ENCODE measurements at places on chromosomes 4 and X.
A peak's percentile ranks its signal among the peaks of the same experiment; 100 is the strongest.

- no peak for DNase-seq
Observed at GRCh38 chr4:61143461-61143860, 56.7 kb upstream of the ADGRL3 start.

GRCh38 chr4:148333265-148333664 is 108.9 kb downstream of the NR3C2 start:
- DNase-seq: no peak

DNA sequence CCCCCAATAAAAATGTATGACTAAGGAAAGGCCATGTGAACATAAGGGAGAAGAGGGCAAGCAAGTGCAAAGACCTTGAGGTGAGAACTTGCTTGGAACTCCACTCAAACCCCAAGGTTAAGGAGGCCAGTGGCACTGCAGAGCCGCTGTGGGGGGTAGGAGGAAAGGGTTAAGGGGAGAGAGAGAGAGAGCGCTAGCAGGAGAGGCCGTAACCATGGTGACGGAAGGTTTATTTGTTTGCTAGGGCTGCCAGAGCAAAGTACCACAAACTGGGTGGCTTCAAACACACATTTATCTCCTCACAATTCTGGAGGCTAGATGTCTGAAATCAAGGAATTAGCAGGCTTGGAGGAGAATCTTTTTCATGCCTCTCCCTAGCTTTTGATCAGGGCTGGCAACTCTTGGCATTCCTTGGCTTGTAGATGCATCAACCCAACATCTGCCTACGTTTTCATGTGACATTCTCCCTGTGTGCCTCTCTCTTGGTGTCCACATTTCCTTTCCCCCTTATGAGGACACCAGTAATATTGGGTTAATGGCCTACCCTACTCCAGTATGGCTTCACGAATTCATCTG is 35.2 kb downstream of the SMIM20 start:
- DNase-seq: peak; percentile 16

- no peak for DNase-seq
Observed at GRCh38 chr4:3261411-3262207, 12.7 kb downstream of the MSANTD1 start.

DNA sequence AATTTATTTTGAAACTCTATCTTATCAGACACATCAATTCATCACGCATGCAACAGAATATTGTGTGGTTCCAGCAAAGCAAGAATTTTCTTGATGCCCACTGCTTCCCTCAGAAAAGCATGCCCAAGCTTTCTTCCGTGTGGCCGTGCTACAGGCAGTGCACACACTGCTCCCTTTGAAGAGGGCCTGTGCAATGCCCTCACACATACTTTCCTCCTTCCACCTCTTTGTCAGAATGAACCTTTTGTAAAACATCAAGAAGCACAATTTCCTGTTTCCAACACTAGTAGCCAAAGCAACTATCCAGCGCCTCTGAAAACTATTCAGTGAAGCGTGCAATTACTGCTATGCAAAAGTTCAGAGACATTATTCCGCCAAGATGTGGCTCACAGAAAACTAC is 201.7 kb downstream of the NLGN4X start:
- DNase-seq: no peak

All from DMS79 treated with DMSO at 0.1 percent for 48 hours (cell line).